ENCODE measurements at places on chromosomes 6 and 20. TPM values are rescaled to one million over a fixed set of nuclear protein-coding genes. Genes with fewer than 3 reads are reported as not detected.

DNA sequence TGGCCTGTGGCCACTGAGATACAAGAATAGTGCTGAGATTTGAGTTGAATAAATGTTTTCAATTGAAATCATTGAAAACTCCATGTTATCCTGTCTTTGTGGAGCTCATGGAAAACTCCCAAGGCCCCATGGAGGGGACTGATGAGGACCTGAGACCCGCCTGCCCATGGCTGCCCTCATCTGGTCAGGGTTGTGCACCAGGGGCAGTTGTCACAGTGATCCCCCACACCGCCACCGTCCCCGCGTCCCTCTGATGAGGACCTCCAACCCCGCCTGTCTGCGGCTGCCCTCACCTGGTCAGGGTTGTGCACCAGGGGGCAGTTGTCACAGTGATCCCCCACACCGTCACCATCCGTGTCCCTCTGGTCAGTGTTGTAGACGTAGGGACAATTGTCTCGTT lies 27.8 kb downstream of the THBS2 start:
- no peak for DNase-seq

GRCh38 chr6:137652961-137653705 lies 158.9 kb upstream of the OLIG3 start:
- no peak for DNase-seq

GRCh38 chr20:12925863-12926793 lies 82.6 kb upstream of the SPTLC3 start:
- DNase-seq = no peak

GRCh38 chr6:65708162-65708561 lies 1.1 kb upstream of the EYS start:
- no peak for DNase-seq

- DNase-seq = no peak
Observed at GRCh38 chr6:24888715-24889370, 46.9 kb downstream of the RIPOR2 start.

DNA sequence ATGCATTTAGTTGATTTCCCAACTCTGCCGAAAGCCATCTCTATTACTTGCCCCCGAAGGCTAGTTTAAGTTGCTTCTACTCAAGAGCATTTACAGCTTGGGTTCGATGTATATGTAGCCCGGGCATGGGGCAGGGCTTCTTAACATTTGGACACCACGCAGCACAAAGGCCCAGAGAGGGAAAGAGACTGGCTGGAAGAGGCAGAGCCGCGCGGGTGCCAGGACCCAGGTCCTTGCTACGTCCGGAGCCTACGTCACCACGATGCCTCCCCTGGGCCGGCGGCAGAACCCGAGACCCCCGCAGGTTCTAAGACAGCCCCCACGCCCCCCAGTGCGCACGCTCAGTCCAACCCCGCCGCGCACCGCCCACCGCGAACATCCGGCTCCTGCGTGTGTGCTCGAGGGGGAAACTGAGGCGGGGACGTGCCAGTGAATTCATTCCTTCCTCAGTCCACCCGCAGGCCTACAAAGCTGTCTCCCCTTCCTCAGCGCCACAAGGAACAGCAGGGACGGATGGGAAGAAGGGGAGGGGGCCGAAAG lies 367 bp upstream of the PCIF1 start:
- no peak for DNase-seq

GRCh38 chr6:138428944-138429598 lies 25.0 kb downstream of the HEBP2 start:
- DNase-seq = peak; percentile 44

- DNase-seq = no peak
Observed at GRCh38 chr6:4516206-4516605, 260.0 kb upstream of the CDYL start.

DNA sequence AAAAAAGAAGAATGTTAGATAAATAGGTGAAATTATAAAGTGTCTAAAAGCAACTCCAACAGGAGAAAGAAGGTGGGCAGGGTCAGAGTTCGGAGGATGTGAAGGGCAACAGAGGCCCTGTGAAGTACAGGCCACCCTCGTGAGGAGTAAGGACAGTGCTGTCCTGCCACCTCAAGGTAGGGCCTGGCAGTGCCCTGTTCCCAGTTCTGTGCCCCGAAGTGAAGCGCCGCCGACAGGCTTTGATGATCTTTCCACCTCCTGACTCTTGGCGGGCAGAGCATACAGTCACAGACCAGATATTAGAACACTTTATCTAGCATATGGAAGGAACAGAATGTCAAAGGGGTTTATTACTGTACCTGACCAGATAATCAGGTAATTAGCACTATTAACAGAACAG lies 75.8 kb downstream of the GJA10 start:
- DNase-seq = no peak

- no peak for DNase-seq
Observed at GRCh38 chr20:23283096-23283850, 67.3 kb upstream of the NXT1 start.

LPA gene
- total RNA-seq = not detected

- DNase-seq = no peak
Observed at GRCh38 chr6:106133040-106133439, 46.9 kb downstream of the PRDM1 start.

- DNase-seq = no peak
Observed at GRCh38 chr6:11750682-11751081, 27.9 kb downstream of the ADTRP start.

DNA sequence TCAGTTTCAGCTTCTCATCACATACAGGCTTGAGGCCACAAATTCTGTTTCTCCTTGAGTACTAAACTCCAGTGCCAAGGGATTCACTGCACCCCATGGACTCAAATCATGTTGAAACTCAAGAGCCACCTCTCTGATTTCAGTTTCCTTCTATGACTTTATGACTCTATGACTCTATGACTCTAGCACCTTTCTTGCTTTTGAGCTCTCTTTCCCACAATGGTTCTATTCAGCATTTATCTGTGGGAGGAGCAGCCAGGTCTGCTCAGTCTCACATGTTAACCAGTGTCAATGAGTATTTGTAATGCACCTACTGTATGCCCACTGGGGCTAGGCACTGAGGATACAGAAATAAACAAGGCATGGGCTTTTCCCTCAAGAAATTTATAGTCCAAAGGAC lies 14.6 kb upstream of the SLC22A2 start:
- no peak for DNase-seq

GRCh38 chr20:43515628-43516027 lies 8.1 kb downstream of the L3MBTL1 start:
- DNase-seq = no peak

DNA sequence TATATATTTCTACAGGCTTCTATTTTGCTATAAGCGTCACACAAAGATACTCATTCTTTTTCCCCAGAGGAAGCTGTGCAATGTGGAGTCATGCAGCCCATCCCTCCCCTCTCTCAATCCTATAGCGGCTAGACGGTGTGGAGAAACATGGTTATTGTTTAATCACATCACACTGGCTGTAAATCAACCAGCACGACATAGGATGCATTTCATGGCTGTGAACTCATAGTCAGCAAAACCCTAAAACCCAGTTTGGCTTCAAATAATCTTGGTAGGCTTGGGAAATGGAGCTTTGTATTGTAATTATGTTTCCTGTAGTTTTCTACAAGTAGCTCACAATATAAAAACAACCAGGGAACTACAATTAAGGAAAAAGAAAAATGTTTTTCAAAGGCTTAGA lies 16.8 kb downstream of the FOXC1 start:
- DNase-seq = no peak

GRCh38 chr20:53625311-53626129 lies 31.9 kb upstream of the ZNF217 start:
- DNase-seq = no peak

DNA sequence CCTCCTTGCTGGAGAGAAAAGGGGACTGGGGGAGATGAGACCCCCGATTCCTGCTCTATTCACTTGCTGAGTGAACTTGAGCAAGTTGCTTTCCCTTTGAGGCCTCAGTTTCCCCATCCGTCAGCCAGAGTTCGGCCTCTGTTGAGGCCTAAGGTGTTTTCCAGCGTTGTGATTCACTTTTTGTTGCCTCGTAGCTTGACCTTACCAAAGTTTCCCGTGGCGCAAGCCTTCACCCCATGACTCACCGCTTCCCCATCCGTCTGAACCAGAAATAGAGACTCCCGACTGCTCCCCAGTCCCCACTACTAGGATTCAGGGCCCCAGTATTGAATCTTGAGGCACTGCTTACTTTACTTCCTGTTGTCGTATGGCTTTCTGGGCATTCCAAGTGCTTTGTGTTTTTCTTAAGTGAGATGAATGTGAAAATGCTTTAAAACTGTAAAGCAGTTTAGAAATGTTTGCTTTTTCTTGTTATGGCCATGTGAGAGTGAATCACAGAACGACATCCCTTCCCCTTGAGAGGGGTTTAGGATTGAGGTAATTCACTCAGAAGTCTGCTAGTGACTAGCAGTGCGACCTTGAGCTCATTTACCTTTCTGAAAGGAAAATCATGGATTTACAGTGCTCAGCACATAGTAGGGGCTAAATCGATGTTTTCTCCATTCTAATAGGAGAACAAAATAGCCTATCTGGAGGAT lies 1.2 kb downstream of the CHMP4B start:
- DNase-seq = peak; percentile 52

GRCh38 chr6:121210943-121211342 lies 123.3 kb downstream of the TBC1D32 start:
- no peak for DNase-seq

DNA sequence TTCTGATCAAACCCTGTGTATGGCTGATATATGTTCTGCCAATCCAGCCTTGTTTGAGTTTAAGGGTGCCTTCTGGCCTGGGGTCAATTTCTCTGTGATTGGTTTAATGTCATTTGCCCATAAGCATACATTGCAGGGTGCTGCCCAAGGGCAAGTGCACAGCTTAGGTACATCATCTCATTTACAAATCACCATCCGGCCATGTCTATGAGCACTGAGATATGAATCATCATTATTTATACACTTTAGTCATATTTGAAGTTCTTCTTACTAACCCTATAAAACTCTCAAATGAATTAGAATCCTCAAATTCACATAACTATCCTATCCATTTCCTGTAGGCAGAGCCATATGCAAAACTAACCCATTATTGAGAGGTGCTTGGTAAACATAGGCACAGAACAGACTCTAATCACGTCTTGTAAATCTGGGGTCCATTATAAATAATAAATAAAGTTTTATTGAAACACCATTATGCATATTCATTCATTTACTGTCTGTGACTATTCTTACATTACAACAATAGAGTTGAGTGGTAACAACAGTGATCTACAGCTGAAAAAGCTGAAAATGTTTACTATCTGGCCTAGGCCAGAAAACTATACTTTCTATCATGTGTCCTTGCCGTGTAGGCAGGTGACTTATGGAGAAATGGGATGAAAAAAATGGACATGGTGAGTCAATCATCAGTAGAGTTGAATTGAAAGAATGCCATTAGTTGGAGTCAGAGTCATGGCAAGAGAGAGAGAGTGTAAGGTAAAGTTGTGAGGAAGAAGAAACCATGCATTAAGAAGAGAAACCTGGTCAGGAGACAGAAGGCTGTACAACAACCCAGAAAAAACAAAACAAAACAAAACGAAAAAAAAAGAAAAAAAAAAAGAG lies 25.0 kb downstream of the KCNQ5 start:
- no peak for DNase-seq

PAQR8 gene
- total RNA-seq = 3.9 TPM

- peak; percentile 95 for DNase-seq
Observed at GRCh38 chr6:155782320-155782731, 326.7 kb upstream of the NOX3 start.

SCAND1 gene
- 204 TPM for total RNA-seq

DNA sequence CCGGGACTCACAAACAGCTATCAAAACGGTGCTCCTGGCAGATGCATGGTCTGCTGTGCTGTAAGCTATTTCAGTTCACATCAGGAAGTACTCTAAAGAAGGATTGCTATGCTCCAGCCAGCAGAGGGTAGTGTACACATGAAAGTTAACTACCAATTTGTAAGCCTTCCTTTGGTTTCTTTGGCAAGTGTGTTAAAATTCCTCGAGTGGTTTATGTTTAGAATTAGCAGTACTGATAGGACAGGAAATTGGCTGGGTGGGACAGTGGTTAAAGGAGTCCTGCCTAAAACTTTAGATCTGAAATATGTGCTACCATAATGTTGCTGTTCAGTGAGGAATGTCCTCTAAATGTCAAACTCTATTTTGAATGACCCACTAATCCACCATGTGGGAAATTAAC lies 47.4 kb downstream of the TRMT11 start:
- peak; percentile 46 for DNase-seq

MYMX gene
- not detected for total RNA-seq

GRCh38 chr6:133764008-133764753 lies 124.7 kb upstream of the TCF21 start:
- DNase-seq = no peak

DNA sequence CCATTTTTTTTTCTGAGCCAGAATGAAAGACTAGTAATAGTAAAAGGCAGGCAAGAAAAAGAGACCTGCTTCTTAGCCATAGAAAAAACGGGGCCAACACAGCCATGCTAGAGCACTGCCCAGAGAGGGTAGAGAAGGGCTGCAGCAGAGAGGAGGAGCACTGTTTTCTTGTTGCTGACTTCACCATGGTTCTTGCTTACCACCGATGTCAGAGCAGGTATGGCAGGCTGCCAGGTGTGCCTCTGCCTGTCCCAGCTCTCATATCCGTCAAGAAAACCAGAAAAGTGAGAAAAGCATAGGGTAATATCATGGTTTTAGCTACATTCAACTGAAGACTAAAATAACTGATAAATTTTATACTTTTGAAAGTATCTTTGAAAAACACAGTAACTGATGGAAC lies 60.7 kb downstream of the DTNBP1 start:
- no peak for DNase-seq

- DNase-seq = no peak
Observed at GRCh38 chr20:63032861-63033793, 26.4 kb upstream of the BHLHE23 start.

GRCh38 chr6:41694815-41695526 lies 40.4 kb downstream of the TFEB start:
- no peak for DNase-seq

MROH8 gene
- 1.0 TPM for total RNA-seq

- DNase-seq = no peak
Observed at GRCh38 chr6:17972074-17972952, 15.1 kb downstream of the KIF13A start.

GRCh38 chr20:9375221-9375681 lies 139.1 kb upstream of the LAMP5 start:
- peak; percentile 94 for DNase-seq

ZC3H12D gene
- total RNA-seq = not detected

COL21A1 gene
- not detected for total RNA-seq

GHRH gene
- total RNA-seq = not detected

GRCh38 chr6:11526156-11526505 lies 11.4 kb upstream of the TMEM170B start:
- no peak for DNase-seq

DNA sequence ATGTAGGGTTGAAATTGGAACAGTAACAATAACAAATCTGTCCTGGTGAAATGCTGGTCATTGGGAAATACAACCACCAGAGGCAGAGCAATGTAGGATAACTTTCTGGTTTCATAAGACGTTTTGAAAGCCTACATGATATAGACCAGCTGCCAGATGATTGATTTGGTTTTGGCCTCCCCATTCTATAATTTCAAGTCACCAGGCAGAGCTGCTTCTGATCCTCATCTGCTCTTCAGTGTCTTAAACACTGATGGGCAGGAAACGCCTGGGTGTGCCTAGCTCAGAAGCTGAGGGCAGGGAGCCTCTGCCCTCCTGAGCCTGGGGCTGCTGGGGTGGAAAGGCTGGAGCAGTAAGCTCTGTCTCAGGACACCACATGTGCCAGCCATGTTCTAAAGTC lies 24.5 kb downstream of the DHX35 start:
- no peak for DNase-seq

Measured in Caki2 (cell line).